Activated T-helper 1 cell treated with anti-CD3 and anti-CD28 coated beads, Interleukin-2, amount 50 U/mL, for 16 hours (primary cell): ENCODE measurements at places on chromosomes 16 and 17.

GRCh38 chr17:74070998-74071679 is 132.3 kb upstream of the RPL38 start:
- DNase-seq, result no peak

GRCh38 chr17:39549747-39550573 is 57.8 kb downstream of the NEUROD2 start:
- DNase-seq, result no peak

DNA sequence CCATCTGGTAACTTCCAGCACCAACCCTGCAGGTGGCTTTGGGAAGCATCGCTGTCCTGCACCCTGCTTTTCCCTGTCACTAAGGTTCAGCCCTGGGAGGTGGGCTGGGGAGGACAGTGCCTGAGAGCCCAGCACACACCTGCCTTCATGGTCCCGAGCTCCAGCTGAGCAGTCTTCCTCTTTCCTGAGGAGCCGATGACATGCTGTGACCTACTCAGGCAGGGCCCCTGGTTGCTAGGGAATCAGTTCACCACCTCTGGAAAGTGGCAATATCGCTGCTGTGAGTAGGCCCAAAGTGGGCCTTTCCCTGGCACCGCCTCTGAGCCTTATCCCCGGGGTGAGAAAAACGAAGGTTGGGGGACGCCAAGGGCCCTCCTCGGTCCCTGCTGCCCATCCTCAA is 17.9 kb downstream of the ST3GAL2 start:
- no peak for DNase-seq

DNA sequence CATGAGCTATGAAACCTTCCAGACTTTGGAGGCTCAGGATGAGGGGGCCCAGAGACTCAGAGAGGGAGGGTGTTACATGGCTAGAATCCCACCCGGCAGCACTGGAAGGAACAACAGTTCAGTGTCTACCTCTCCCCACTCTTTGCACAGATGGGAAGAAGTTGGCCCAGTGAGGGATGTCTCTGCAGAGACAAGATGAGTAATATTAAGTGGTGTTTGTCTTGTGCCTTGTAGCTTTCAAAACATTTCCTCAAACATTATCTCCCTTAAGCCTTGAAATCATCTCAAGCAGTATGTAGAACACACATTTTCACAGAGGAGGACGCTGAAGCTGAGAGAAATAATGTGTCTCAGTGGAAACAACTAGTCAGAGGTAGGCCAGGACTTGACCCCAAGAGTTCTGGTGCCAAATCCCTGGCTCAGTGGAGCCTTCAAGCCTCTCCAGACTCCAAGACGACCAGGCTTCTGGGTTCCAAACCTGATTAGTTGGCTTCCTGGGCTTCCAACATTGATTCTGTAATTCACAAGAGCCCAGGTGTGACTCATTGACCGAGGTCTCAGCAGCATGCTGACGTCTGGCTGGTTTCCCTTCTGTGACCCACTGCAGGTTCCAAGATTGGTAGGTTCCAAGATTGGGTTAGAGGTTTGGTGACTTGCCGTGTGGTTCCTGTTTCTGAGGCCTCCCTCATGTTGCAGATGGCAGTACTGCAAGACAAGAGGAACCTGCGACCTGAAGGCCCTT is 7.4 kb downstream of the RNF112 start:
- no peak for DNase-seq

DNA sequence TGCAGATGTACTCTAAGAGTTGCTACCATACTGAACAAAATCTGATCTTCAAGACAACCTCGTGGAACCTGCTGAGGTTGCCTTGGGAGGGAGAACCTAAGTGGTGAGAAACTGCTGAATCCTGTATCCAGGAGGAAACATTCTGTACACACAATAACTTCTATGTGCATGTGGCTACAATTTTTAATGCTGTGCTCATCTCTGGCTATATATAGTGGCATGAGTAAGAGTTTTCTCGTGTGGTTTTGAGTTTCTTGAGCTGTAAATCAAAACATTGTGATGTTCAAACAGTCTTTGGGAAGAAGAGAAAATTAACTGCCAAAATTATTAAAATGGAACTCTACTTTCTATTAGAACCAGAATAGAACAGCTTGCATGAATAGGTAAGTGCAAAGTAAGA is 206.8 kb downstream of the CA10 start:
- no peak for DNase-seq

- DNase-seq, result no peak
Observed at GRCh38 chr17:10815319-10815718, 11.4 kb upstream of the TMEM238L start.

DNA sequence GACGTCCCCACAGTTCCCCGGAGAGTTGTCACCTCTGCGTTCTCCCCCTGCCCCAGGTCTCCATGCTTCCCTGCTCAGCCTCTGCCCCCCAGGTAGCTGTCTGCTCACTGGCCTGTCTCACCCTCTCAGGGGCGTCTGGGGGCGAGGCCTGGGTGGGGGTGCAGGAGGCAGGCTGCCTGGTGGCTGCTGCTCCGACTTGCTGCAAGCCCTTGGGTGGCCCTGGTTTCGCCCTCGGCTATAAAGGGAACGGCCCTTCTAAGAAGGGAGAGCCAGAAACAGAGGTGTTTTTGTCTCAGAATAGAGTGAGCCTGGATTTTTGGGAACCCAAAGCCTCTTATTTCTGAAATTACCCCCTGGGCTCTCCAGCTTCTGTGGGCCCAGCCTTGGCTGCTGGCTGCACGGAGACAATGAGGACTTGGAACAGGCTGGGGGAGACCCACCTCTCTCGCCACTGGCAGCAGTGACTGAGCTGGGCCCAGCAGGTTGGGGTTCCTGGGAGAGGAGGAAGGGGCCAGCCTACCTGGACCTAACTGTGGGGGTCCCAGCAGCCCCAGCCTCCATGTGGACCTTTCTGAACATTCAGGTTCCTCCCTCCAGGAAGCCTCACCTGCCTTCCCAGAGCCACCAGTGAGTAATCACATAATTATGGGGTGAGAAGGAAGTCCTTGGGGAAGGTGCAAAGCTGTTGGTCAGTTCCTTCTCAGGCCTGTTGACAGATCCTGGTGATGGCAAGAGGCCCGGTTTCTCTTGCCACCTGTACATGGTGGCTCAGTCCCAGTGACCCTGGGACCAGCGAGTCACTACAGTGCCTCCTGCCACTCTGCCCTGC is 15.5 kb upstream of the SPNS2 start:
- no peak for DNase-seq

GRCh38 chr16:67571981-67572431 is 9.7 kb downstream of the CTCF start:
- DNase-seq, result no peak

DNA sequence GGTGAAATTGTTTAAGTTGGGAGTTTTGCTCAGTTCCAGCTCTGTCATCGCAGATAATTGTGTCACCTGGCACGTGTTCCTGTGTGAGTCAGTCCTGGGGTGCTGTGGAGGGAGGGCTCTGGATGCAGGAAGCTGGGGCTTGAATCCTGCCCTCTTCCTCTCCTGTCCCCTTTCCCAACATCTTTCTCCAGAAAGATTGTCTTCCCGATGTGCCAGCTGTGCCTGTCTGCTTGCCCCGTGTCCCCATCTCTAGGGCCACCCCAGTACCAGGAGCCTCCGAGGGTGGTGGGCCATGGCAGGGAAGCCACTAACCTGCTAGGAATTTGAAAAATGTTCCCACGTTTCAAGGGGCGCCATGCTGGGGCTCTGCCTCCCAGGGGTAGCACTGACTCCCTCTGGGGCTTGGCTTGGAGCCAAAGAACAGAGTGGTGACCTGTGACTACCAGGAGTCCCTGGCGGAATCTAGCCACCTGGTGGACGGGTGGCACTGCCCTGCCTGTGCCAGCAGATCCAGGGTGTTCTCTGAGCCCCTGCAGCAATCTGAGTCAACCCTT is 198.1 kb downstream of the ENGASE start:
- DNase-seq, result no peak

GRCh38 chr17:45077643-45078042 is 16.5 kb downstream of the NMT1 start:
- DNase-seq, result no peak

DNA sequence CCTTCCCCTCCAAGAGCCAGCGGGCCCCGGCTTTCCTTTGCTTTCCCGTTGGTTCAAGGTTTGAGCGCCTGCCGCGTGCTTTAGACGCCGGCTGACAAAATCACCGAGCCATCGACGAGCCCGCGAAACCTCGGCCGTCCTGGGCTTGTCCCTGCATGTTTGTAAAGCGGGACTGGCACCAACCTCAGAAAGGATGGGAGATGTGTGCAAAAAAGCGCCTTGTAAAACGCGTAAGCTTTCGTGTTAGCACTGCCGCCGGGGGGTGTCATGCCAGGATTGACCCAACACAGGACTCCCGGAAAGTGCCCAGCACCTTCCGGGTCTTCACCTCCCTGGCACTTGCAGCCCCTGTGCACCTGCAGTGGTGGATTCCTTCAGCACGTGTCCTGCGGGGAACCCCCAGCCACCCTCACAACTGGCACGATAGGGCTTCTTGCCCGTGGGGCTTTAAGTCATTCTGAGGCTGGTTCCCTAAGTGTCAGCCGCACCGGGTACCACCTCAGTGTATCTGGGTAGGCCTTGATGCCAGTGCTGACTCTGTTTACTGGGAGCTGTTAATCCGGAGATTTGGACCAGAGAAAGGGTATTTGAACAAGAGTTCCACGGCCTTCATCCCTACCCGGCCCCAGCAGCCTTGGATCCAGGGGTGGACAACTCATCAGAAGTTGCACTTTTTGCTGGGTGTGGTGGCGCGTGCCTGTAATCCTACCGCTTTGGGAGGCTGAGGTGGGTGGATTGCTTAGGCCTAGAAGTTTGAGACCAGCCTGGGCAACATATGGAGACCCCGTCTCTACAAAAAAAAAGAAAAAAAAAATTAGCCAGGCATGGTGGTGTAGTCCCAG is 817 bp downstream of the NDUFAF8 start:
- no peak for DNase-seq

DNA sequence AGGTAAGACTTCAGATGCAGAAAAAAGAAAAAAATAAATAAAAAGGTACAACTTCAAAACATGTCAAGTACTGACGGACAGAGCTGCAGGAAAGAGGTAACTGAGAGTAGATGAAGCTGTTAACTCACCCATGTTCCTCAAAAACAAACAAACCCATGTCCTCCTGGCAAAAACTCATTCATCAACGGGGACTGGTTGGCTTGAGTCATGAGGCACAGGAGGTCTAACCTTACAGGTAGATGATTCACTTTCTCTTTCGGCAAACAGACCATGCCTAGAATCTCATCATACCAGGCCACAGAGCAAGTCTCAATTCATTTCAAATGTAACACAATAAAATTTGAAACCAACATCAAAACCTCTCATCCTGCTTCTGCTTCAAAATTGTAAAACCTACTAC is 12.3 kb upstream of the FASN start:
- DNase-seq, result no peak

GRCh38 chr16:10576390-10577304 is 3.8 kb downstream of the EMP2 start:
- no peak for DNase-seq

DNA sequence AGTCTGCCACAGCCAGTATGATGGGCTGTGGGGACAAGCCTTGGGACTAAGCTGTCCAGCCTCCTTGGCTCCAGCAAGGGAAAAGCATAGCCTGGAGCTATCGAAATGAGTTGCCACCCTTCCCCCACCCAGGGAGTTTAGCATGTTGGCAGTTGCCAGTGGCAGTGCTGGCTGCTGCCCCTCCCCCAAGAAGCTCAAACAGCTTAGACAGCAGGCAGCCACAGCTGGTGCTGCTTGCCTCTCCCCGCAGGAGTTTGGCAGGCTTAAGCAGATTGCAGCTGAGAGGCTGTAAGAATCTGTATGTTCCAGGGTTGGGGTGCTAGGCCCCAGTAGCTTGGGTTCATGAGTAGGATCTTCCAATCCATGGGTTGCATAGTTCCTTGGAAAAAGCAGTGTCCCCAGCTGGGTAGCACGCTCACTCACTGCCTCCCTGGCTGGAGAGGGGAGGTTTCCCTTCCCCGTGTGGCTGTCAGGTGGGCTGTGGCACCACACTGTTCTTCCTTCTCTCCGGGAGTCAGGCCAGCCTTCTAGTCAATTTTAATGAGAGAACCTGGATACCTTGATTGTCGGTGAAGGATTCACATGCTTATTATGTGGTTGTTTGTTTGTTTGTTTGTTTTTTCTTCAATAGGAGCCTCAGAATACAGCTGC is 506.1 kb downstream of the CDH11 start:
- DNase-seq, result no peak

GRCh38 chr16:74666425-74667254 is at the start of gene RFWD3:
RFWD3 (minus strand) TSS chr16:74666877; CDS start chr16:74661449, 5,428 bp downstream.
- DNase-seq, result peak; percentile 88

- DNase-seq, result no peak
Observed at GRCh38 chr16:66008136-66008535, 358.4 kb upstream of the CDH5 start.
